ENCODE measurements at places on chromosomes 7 and 10.

DNA sequence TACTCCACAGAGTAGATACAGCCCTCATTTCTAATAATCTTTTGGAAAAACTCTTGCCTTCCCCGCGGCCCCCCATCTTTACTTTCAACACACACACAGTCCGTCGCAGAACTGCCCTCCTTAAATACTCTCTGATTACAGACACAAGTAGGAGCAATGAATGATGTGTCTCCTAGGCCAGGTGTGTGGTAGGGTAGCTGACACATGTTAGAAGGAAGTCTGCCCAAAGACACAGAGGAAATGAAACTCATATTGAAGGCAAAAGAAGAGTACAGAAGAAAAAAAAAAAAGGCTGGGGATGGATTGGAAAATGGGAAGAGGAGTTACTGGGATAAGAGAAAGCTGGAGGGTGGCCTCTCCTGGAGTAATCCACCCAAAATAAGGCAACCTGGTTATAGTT is 14.6 kb downstream of the OPALIN start:
- no peak for DNase-seq

DNA sequence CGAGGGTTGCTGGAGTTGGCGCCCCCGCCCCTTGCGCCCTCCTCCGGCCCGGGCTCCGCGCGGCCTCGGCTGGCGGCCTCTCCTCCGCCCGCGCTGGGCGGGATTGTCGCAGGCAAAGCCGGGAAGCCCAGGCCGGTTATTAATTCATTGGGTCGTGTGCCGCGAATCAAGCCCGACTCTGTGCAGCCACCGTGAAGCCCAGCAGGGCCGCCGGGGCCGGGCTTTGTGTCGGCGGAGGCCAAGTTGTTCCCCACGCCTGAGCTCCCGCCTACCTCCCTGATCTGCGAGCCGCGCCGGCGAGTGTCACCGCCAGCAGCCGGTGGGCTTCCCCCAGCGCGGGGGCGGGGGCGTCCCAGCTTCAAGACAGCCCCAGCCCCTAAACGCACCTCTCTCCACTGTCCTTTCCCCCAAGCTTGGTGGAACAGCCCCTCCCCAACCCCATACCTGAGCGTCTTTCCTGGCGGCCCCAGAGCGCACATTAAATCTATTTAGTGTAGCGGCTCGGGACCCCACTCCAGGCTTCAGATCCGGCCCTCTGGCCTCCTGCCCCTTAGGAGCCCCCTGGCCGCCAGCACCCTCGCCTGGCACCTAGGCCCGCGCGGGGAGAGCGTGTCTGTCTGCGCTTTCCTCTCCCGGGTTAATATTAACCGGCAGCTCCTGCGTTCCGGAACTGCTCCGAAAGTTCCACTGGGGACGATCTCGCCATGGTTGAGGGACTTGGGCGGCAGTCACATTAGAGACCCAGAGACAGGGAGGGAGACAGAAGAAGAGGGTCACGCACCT is 3.5 kb downstream of the SHH start:
- DNase-seq, result no peak

GRCh38 chr7:98991141-98991540 is 112.8 kb downstream of the TRRAP start:
- no peak for DNase-seq

DNA sequence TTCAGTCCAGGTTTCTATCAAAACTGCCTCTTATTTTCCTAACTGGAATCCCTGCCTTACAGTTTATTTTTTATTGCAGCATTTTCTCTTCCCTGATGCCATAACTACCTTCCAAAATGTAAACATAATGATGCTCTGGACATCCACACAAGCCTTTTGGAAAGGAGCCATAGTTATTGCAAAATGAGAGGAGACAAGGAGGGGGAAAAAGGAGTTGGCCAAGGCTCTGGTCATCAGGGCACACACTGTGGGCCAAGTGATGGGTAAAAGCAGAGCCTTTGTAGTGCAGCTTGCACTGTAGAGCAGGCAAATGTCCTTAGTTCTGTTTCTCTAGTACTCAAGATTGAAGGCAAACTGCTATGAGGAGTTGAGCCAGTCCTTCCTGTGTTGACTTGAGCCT is 289.3 kb upstream of the MTPN start:
- no peak for DNase-seq

DNA sequence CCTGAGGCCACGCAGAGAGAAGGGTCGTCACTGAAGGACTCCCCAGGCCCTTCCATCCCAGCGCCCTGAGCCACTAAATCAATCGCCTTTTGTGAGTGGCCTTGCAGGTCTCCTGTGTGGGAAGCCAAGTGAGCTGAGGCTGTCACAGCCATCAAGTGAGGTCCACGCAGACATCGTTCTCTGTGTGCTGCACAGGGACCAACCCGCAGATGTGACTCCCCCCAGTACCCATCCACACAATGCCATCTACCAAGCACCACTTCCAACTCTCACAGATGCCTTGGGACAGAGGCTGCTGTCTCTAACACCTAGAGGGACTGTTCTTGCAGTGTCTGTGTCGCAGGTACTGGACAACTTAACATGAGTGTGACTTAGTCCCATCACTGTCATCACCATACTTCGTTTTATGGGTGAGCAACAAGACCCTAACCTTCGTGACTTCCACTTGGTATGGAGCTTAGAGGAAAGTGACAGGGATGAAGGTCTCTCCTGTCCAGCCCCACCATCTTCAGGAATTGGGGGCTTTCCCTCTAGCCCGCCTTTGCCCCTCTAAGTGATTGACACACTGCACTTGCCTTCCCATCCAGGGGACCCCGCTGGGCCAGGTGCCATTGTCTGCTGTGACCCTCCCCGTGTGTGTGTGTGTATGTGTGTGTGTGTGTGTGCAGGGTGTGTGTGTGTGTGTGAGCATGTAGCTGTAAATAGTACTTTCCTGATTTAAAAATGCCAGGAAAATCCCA is 51.4 kb upstream of the TMEM72 start:
- no peak for DNase-seq

GRCh38 chr7:158166386-158167340 is 421.0 kb downstream of the PTPRN2 start:
- DNase-seq, result no peak

GRCh38 chr10:95248989-95249388 is 41.8 kb downstream of the PDLIM1 start:
- no peak for DNase-seq

GRCh38 chr7:56218510-56218909 is 102.3 kb upstream of the NUPR2 start:
- no peak for DNase-seq

GRCh38 chr7:102081244-102081627 is 205.4 kb upstream of the SH2B2 start:
- DNase-seq, result no peak

- no peak for DNase-seq
Observed at GRCh38 chr10:17814973-17815372, 5.8 kb downstream of the MRC1 start.

GRCh38 chr10:86195521-86196157 is 171.0 kb downstream of the GRID1 start:
- DNase-seq, result no peak

DNA sequence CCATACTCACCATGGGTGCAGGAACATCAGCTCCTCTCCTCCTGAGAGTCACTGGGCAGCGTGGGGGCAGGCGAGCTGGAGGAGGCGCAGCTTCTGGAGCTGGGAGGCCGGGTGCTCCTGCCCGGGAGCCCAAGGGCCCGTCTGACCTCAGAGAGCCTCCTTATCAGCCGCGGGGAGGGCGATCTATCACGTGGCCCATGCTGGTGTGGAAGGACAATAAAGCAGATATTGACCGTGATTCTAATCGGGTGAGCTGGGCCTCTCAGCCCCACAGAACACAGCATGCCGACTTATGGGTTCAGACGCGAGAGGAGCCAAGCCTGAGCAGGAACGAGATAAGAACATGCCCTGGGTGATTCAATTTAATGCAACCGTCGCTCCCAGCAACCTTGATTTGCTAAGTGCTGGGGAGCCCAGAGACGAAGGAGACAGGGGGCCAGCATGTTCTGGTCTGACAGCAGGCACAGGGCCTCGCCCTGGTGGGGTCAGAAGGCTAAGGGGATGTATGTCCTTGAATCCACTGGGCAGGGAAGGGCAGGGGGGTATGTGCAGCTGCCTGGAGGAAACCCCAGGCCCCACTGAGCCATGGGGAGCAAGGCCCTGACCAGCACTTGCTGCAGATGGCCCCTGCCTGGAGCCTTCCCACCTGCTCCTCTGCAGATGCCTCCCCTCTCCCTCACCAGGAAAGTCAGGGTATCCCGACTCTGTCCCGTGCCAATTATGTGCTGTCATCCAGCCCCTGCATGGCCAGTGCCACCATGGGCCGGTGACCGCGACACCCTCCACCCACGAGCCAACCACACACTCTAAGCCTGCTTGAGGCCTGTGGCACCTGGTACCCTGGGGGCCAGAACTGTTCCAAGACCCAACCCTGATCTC is 95.3 kb upstream of the RET start:
- no peak for DNase-seq

DNA sequence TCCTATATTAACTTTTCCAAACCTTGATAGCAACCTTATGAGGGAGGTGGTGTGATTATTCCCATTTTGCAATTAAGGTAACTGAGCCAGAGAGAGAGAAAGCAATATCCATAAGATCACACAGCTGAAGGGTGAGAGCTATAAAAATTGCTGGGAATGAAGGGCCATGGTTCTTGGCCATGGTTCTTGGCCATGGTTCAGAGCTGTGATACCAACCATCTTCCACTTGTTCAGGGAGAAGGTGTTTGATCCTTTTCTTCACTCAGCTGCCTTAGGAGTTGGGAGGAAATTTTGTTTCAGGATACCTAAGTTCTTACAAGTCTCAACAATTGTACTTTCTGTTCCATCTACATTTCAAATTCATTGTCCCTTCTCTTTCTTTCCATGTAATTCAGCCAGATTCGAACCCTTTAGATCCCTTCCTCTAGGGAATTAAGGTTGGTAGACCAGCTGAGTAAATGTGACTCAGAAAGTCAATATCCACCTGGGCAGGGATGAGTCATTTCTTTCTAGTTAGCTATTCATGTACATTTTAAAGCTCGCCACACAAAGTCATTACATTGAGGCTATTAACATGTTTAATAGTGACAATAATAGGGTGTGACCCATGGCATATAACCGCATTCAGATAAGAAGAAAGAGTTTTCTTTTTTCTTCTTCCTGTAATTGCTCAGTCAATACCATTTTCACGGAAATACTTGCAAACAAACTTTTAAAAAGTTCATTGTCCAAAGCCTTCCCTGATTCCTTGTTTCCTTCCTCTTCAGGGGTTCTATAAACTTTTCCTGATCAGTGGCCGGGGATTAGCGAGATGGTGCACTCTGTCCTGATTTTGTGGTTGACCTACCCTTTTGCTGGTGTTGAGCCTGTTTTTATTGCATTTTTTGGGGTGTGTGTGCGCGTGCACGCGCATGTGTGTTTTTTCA is 143.4 kb downstream of the TCF7L2 start:
- DNase-seq, result no peak

DNA sequence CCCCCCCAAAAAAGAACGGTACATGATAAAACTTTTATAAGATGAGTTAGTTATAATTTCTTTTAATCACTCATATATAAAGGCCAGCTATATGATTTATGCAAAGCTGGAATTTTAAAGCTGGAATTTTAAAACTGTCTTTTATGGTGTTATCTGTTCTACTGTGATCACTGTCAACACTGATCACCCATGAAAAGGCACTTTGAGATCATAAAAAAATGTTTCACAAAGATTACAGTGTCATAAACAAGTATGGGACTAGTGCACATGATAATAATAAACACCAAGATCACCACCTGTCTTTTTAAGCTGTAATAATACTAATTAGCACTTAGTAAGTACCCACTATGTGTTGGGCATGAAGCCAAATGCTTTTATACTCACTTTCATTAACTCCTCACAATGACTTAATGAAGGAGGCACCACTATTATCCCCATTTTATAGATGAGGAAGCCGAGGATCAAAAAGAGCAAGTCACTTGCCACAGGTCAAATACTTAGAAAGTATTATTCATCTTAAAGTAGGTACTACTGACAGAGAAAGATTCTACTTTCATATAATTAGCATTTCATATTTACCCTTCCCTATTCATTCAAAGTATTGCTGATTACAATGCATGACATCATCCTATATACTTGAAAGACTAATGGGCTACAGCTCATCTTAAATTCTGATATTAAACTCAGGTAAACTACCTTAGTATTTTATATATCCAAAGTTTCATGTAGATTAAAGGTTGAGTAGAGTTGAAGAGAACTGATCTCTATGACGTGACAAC is 8.3 kb upstream of the RHOBTB1 start:
- no peak for DNase-seq

- DNase-seq, result no peak
Observed at GRCh38 chr7:100609958-100610357, 2.4 kb upstream of the MOSPD3 start.

DNA sequence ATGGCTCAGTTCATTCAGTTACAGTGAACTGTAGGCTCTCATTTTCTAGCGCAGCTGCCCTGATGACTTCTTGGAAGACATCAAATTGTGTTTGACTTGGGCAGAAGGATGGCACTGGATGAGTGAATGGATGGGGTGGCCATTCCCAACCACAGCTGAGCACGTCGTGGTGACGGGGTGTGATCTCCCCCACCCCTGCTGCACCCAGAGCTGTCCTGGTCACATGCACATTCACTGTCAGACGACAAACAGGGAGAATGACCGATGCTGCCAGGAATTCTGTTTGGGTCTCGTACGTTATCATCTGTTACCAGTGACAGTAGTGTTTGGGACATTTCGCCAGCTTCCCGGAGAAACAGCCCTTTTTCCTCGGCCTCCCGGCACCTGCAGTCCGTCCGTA is 623.2 kb downstream of the SDK1 start:
- DNase-seq, result no peak

DNA sequence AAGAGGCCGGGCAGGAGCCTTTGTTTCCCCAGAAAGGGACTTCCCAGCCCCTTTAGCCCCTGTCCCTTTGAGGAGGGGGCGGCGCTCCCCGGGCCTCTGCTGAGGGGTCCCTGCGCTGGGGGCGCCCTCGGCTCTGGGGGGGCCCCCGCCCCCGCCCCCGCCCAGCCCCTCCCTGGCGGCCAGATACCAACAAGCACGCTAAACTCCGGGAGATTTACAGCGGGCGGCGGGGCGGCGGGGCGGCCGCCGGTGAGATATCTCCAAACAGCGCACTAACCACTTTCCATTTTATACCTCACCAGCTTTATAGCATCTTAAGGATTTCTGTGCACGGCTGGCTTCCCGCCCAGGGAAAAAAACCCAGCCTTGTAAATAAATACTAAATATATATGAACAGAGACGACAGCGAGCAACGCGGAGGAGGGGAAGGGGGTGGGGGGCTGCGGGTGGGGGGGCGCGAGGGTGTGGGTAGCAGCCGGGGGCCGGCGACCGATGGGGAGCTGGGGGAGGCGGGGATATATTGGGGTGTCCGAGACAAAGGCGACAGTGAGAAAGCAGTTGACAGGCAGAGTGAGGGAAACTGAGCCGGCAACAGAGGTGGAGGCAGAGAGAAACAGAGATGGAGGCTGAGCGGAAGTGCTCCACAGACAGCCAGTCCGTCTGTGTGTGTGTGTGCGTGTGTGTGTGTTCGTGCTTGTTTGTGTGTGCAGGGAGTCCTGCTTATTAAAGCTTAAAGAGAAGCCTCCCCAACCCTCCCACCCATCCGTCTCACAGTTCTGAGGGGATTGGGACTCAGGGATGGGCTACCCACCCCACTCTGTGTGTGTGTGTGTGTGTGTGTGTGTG is 85.8 kb downstream of the HIF1AN start:
- no peak for DNase-seq

GRCh38 chr10:18505456-18506118 is 145.8 kb downstream of the NSUN6 start:
- DNase-seq, result no peak

GRCh38 chr7:49564379-49564714 is 209.1 kb upstream of the VWC2 start:
- no peak for DNase-seq

- DNase-seq, result no peak
Observed at GRCh38 chr7:155164316-155164715, 94.2 kb downstream of the HTR5A start.

- no peak for DNase-seq
Observed at GRCh38 chr7:138023618-138024342, 21.9 kb upstream of the CREB3L2 start.

GRCh38 chr7:80950550-80950967 is 31.7 kb upstream of the SEMA3C start:
- no peak for DNase-seq

Measured in stimulated activated CD8-positive, alpha-beta memory T cell treated with anti-CD3 and anti-CD28 coated beads, Interleukin-4, amount 100 ng/mL, for 1 hour (primary cell).